Panc1 (cell line): ENCODE measurements at places on chromosomes 7 and 10. TPM values are rescaled to one million over a fixed set of nuclear protein-coding genes. Genes with fewer than 3 reads are reported as not detected.

The CLDN4 gene
- total RNA-seq, result 295 TPM

The VWA2 gene
- 0.77 TPM for total RNA-seq

The FGFBP3 gene
- total RNA-seq, result 1.5 TPM

The HOXA5 gene
- 3.9 TPM for total RNA-seq

The CALHM3 gene
- total RNA-seq, result not detected

The PIP gene
- total RNA-seq, result not detected

The ASB10 gene
- total RNA-seq, result not detected

The ANKRD30A gene
- not detected for total RNA-seq

The KAT6B gene
- 31.1 TPM for total RNA-seq

The GDF2 gene
- total RNA-seq, result not detected

The C10orf67 gene
- total RNA-seq, result not detected

The NYAP1 gene
- total RNA-seq, result 4.0 TPM

The SUN3 gene
- 0.49 TPM for total RNA-seq

GRCh38 chr10:123145542-123146012 lies 2.4 kb upstream of the HMX2 start:
- no peak for DNase-seq

GRCh38 chr7:69359003-69359700 lies 239.1 kb upstream of the AUTS2 start:
- no peak for DNase-seq

GRCh38 chr10:63760034-63760707 lies 239.0 kb downstream of the REEP3 start:
- no peak for DNase-seq

DNA sequence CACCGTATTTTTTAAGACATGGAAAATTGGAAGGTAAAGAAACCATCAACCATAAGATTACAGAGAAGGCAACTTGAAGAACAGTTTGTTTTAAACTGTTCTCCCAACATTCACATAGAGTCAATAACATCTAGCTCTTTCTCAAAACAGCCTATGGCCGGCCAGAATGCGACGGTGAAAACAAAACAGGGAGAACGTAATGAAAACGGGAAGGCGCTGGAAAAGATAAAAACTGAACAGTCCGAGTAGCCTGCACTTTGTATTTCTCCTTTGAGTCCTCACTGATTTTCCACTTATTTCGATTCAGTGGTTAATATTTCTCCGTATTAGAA lies 637 bp downstream of the MICU1 start:
- DNase-seq, result no peak

DNA sequence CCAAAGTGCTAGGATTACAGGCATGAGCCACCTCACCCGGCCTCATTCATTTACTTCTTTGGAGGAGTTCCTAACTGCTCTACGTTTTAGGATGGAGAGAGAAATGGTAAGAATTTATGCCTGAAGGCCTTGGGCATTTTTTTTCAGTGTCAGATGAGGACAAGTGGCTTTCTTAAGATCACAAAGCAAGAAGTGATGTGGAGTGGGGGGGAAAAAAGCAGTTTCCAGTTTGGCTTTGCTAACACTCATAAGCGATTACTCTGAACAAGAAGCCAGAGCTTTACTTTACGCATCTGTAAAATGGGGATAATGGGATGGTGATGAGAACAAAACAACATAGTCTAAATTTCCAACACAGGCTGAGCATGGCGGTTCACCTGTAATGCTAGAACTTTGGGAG lies 2.6 kb upstream of the PPIA start:
- no peak for DNase-seq

DNA sequence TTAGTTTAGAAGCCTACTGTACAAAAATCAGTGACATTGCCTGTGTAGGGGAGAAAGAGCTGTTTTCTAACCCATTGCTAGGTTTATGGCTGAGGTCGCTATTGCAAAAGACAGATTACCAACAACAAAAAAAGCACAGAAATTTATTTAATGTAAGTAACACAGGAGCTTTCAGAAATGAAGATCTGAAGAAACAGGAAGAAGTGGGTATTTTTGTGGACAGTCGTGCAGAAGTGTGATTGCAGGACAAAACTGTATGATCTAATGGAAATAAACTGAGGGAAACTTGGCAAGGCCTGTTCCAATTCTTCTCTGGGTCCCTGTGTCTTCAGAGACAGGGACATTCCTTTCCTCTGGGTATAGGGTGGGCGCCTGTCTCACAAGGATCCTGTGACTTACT lies 87.4 kb downstream of the APBB1IP start:
- no peak for DNase-seq

DNA sequence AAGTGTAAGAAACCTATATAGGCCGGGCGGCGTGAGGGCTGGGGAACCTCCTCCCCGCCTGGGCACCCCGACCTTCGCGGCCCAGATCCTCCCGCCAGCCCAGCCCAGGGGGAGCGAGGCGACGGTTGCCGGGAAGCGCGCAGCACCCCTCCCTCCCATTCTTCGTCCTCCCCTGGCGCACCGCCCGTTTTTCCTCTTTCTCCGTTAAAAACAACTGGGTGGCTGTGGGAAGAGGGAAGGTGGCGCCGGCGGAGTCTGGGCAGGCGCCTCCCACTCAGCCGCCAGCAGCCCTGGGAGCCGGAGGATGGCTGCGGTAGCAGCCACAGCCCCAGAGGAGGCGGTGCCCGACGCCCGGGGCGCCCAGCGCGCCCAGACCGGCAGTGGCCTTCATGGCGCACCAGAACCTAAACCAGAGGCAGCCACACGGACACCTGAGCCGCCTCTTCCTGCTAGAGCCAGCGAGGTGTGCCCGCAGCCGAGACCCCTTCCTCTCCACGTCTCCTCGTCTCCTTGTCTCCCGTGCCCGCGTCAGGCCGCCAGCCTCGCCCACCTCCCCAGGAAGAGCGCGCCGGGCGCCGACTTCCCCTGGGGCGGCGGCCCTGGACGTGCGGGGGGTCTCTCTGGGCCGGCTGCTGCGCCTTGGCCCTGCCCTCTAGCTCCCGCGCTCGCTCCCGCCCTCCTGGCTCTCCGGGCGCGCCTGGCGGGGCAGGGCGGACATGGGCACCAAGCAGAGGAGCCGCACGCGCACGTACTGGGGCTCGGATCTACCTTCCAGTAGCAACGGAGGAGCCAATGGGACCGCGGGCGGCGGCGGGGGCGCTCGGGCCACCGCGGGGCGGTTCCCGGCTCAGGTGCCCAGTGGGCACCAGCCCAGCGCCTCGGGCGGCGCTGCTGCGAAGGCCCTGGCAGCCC lies 32.8 kb upstream of the SFTPD start:
- no peak for DNase-seq

DNA sequence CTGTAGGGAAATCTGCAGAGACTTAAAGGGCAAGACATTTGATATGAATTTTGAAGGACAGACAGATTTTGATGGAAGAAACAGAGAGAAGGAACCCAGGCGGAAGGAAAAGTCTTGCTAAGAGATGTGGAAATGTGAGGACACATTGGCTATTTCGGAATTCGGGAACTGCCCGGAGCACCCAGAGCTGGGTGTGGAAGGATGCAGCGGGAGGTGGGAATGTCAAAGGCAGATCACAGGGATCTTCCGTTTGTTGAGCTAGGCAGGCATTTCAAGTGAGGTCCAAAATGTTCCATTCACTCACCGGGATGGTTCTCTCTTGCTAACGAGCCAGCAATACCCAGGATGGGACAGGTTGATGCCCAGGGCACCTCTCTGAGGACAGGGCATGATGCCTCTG lies 87.2 kb upstream of the CTBP2 start:
- no peak for DNase-seq

- DNase-seq, result no peak
Measured at GRCh38 chr10:48625826-48626134, 20.9 kb upstream of the ARHGAP22 start.

DNA sequence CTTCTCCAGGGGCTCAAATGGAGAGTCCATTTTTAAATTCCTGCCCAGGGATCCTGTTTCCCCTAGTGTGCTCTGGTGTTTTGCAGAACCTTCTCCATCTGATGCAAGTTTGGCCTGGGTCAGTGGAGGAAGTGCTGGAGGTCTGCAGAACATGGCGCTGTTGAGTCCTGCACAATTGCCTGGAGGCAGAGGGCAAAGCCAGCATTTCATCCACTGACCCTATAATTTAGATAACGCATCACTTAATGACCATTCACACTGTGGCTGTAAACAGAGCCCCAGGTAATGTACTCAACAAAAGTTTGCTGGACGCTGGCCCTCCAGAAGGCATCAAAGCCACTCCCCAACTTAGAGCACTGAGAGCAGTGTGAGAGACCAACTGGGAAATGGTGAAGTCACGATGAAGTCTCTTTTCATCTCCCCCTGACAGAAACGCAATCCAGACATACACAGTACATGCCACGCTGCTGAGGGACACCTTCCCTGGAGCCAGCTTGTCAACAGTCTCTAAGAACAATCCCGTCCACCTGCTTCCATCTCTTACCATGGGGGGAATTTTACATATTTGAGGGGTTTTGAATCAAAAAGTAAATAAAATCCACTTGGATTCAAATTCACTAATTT lies 13.4 kb downstream of the C10orf71 start:
- DNase-seq, result no peak

- DNase-seq, result no peak
Measured at GRCh38 chr7:33601884-33602283, 303.5 kb upstream of the BMPER start.

- no peak for DNase-seq
Measured at GRCh38 chr10:45649296-45649695, 23.3 kb downstream of the ZFAND4 start.

- no peak for DNase-seq
Measured at GRCh38 chr7:51633596-51633995, 317.0 kb upstream of the COBL start.

DNA sequence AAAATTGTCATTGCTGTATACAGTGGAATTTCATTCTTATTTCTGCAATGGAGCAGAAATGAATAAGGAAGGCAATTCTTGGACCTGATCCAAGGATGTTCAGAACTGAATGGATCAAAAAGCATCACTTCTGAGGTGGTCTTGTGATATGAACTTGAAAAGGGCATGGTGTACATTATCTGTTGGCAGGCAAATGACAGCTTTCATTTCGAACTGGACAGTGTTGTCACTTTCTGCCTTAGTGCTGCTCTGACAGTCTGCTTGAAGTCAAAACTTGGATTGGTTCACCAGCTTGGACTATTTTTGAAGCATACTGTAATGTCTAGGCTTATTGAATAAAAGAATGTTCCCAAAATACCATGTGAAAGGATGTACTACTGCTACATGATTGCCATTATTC lies 52.0 kb downstream of the VCL start:
- no peak for DNase-seq

DNA sequence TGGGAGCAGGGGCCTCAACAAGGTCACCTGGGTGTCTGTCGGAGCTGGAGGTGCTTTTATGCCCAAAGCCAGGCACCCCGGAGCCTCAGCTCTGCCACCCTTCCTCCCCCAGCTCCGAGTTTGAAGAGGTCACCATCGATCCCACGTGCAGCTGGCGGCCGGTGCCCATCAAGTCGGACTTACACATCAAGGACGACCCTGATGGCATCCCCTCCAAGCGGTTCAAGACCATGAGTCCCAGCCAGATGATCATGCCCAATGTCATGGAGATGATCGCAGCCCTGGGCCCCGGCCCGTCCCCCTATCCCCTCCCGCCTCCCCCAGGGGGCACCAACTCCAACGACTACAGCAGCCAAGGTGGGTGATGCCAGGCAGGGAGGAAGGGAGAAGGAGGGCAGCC lies 41.3 kb upstream of the PPIF start:
- no peak for DNase-seq

DNA sequence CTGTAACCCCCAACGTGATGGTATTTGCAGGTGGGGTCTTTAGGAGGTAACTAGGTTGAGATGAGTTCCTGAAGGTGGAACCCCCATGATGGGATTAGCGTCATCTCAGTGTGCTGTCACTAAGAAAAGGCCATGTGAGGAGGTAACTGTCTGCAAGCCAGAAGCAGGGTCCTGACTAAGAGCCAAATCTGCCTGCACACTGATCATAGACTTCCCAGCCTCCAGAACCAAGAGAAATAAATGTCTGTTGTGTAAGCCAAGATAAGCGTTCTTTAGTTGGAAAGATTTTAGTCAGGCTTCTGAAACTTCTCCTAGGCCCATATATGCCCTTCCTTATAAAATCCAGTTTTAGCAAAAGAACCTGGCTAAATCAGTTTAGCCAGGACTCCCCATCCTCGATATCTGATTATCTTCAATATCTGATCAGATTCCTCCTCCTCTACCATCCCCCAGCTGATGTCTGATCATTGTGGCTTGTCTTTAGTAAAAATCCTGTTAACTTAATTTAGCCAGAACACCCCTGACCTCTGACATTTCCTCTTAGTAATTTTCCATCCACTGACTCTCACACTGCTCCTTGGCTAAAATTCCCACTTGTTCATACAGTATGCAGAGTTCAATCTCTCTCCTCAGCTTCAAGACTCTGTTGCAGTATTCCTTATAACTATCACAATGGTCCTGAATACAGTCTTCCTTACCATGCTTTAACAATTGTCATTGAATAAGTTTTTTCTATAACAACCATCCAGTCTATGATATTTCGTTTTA lies 835.4 kb upstream of the PHF14 start:
- DNase-seq, result no peak

GRCh38 chr10:122374859-122375678 lies 561 bp downstream of the PLEKHA1 start:
- DNase-seq, result no peak

GRCh38 chr7:66638309-66639099 lies 9.8 kb downstream of the KCTD7 start:
- no peak for DNase-seq

GRCh38 chr7:123327661-123328060 lies 127.9 kb upstream of the SLC13A1 start:
- DNase-seq, result no peak

DNA sequence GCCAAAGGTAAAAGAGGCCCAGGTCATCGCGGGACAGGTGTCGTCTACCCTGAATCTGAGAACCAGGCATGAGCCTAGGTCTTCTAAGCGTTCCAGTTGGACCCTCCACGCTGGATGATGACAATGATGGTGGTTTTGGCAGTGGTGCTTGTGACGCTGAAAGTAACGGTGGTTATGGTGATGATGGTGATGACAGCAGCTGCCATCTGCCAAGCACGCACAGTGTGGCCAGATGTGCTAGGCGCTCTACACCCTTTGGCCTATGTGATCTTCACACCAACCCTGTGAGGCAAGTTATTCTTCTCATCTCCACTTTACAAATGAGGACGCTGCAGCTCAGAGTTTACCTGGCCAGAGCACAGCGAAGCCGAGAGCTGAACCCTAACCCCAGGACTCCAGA lies 93.9 kb downstream of the FAM53B start:
- no peak for DNase-seq

DNA sequence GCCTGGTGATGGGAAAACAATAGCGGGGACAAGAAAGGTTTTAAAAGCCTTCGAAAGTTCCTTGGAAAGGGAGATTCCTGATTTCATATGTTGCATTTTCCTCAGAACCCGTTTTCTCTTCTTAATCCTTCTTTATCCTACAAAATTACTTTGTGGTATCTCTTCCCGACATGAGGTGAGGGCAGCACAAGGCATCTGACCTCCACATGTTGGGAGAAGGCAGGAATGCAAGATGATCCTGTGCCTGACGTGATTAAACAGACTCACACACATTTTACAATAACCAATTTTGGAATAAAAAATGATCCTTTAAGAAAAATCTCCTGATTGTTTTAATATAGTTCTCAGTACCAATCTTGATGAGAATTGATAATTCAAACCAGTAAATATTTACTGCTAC lies 153.3 kb upstream of the MKLN1 start:
- DNase-seq, result no peak
